GM23248 (cell line): ENCODE measurements at places on chromosomes 3 and 15.

GRCh38 chr3:136735103-136735502 lies 17.1 kb downstream of the STAG1 start:
- no peak for DNase-seq

DNA sequence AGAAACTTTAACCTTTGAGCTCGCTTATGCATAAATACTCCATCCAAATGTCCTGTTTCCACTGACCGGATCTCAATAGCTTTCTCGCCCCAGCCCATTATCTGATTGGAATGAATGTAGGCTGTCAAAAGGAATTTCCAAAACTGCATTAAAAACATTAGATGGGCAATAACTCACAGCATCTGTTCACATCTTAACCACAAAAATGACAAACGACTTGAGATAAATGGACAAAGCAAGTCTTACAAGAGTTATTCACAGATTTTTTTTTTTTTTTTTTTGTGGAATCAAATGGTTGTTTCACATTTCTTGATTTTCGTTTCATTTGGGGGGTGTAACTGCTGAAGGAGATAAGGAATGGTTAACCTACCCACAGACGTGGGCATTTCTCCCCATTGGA lies 39.7 kb upstream of the SLC2A2 start:
- DNase-seq = no peak

DNA sequence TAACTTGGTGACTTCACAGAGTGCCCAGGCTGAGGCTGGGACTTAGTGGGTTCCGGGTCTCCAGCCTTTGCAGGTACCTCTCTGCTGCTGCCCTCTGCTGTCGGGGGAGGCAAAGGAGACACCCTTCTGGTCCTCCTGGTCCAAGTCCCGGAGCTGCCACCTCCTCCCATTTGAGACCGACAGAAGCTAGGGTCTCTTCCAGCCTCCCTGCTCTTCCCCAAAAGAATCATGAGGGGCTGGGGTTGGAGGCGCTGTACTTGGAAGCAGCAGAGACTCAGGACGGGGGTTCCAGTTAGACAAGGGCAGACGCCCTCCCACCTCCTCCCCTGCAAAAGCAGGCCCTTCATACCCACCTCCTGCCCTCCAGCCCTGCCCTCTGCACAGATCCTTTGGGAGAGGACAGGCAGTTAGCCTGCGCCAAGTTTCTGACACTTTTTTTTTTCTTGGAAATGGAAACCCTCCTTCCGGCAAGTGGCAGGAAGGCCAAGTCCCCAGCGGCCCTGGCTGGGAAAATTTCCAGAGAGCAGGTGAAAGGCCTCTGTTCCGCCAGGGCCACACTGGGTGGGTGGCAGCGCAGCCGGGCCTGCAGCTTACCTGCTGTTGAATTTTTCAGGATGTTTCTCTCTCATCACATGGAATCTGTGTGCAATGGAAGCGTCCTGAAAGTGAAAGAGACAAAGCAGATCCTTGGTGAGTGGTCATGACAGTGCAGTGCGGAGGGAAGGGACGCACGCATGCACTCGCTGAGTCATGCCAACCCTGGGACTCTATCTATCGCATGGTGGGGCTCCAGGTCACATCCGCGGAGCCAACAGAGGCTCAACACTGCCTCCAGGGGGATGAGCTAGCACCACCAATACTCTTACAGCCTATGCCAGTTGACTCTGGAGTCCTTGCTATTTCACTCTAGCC lies 119.9 kb downstream of the DGKG start:
- peak; percentile 39 for DNase-seq

DNA sequence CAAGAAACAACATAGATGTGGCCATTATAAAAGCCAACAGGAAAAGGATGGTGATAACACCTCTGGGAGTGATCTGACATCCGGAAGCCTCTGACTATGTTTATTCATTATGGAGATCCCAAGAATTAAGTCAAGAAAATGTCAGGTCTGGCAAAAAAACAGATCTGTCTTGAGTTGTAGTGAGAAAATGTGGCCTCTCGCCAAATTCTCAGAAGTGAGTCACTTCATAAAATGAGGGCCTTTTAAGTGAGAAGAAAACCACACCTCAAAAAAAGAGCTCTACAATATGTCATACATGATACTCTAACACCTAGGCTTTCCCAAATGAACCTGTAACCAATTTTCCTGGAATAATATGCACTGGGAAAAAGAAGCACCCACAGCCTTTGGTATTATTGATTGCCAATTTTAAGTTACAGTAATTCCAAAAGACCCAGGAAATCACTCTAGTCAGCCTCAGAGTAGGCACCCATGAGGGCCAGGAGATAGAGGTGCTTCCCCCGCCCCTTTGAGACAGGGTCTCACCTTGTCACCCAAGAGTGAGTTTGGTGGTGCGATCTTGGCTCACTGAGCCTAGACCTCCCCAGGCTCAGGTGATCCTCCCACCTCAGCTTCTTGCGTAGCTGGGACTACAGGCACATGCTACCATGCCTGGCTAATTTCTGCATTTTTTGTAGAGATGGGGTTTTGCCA lies 38.0 kb downstream of the CCR3 start:
- peak; percentile 51 for DNase-seq
